ENCODE measurements at places on chromosomes 2 and 18. TPM values are rescaled to one million over a fixed set of nuclear protein-coding genes. Genes with fewer than 3 reads are reported as not detected.

The CYP1B1 gene
- 99.3 TPM for polyA plus RNA-seq

The PRSS56 gene
- polyA plus RNA-seq = not detected

The CCDC150 gene
- polyA plus RNA-seq = 21.8 TPM

The TXNDC2 gene
- 0.07 TPM for polyA plus RNA-seq

The STARD6 gene
- polyA plus RNA-seq = 0.27 TPM

The KCNJ13 gene
- 3.3 TPM for polyA plus RNA-seq

The GPC1 gene
- polyA plus RNA-seq = 32.0 TPM

The NYAP2 gene
- 0.04 TPM for polyA plus RNA-seq

The SNTG2 gene
- 4.1 TPM for polyA plus RNA-seq

The MTA3 gene
- polyA plus RNA-seq = 74.2 TPM

The EGR4 gene
- polyA plus RNA-seq = not detected

The KCNJ3 gene
- 7.6 TPM for polyA plus RNA-seq

The SNORC gene
- polyA plus RNA-seq = 2.8 TPM

The CLEC4F gene
- 0.09 TPM for polyA plus RNA-seq
